Activated CD4-positive, alpha-beta T cell treated with anti-CD3 and anti-CD28 coated beads for 4 hours (primary cell): ENCODE measurements at places on chromosomes 3 and 15.

- DNase-seq, result no peak
Measured at GRCh38 chr15:41928637-41929620, 35.1 kb upstream of the SPTBN5 start.

DNA sequence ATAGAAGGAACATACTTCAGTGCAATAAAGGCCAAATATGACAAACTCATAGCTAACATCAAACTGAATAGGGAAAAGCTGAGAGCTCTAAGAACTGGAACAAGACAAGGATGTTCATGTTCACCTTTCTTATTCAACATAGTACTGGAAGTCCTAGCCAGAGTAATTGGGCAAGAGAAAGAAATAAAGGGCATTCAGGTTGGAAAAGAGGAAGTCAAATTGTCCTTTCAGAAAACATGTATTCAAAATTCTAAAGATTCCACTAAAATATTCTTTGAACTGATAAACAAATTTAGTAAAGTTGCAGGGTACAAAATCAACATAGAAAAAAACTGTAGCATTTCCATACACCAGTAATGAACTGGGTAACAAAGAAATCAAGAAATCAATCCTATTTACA is 12.2 kb upstream of the ZNF197 start:
- no peak for DNase-seq

- DNase-seq, result no peak
Measured at GRCh38 chr3:127792541-127793292, 29.6 kb downstream of the MGLL start.

- DNase-seq, result no peak
Measured at GRCh38 chr3:8204331-8204730, 297.3 kb upstream of the LMCD1 start.
